ENCODE measurements at places on chromosomes 7 and 10.

GRCh38 chr7:1243290-1243963 is 10.8 kb downstream of the UNCX start:
- no peak for DNase-seq

GRCh38 chr10:89119651-89120050 is 87.5 kb downstream of the CH25H start:
- no peak for DNase-seq

DNA sequence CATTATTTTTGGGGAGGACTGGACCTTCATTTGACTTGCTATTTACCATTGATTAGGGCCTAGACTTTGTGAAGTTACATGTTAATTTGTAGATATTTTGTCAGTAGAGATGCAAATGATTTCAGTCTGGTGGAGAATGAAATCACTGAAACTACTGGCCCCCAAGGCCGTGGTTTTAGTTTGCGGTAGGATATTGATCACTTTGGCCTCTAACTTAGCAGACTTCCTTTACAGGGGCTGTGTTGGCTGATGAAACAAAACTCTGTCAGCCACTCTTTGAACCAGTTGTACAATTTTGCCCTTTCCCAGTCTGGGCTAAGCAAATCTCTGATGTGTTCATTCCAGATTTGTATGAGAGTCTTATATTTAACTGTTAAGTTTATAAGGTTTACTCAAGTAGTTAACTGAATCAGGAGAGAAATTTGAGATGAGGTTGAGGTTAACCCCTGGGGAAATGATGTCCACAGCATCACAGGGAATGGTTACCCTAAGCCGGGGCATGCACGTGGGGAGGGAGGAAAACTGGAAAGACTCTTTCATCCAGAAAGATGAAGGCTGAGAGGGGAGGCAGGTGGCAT is 105.7 kb upstream of the INSIG1 start:
- no peak for DNase-seq

DNA sequence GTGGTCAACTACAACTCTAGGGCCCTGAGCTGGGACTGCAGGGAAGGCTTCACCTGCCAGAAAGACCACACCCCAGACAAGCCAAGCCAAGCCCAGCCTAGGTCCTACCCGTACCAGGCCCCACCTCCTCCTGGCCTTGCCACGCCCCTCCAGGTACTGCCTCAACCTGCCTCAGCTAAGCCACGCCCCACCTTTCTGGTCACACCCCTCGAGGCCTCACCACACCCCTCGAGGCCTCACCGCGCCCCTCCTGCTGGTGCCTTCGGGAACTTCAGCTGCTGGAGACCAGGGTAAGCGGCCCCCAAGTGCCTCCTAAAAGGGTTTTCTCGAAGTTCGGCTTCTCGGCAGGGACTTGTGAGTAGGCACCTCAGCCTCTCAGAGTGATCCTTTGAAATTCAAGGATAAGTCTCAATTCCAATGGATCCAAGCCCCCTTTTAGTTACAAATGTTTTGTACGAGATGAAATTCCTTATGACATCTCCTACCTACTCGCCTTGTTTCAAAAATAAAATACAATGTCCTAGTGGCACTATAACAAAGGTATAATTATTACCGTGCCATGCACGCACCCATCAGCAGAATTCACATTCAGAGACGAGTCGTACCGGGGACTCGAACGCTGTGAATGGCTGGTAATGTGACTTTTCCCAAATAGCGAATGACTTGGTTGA is 171.2 kb downstream of the ARHGAP21 start:
- DNase-seq: no peak

DNA sequence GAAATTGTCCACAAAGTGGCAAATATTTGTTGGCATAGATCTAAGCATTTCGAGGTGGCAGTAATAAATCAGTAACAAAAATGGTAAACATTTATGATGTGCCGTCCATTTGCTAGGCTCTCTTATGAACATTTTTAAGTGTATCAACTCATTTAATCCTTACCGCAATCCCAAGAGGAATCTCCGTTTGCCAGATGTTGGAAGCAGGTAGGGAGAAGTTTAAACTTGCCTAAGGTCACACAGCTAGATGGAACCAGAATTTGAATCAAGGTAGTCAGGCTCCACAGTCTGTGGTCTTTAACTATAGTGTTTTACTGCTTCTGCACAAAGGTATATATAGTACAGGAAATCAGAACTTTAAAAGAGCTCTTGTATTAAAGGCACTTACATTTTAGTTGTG is 2.6 kb downstream of the MKLN1 start:
- no peak for DNase-seq

GRCh38 chr7:64875658-64876406 is 27.2 kb upstream of the ZNF273 start:
- DNase-seq: no peak

DNA sequence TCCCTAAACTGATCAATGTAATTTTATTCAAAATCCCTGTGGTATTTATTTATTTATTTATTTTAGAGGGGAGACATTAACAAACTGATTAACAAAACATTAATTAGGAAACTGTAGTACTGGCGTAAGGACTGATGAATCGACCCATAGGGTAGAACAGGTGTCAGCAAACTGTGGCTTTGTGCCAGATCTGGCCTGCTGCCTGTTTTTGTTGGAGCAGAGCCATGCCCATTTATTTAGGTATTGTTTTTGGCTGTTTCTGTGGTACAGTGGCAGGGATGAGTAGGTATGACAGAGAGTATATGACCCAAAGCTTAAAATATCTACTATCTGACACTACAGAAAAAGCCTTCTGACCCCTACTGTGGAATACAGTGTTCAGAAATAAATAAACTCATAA is 332.5 kb upstream of the ETV1 start:
- no peak for DNase-seq

DNA sequence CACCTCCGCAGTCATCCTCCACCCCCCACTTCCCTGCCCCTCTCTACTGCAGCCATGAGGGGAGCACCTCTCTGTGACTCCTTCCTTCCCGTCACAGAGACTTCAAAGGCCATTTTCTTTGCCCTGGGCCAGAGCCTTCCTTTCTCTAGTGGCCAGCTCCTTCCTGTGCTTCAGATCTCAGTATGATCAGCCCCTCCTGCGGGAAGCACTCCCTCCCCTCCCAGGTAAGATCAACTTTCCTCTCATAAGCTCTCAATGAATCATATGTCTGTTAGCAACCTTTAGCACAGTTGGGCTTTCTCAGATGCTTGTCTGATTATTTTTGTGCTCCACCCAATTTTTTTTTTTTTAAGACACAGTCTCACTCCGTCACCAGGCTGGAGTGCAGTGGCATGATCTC is 241.0 kb upstream of the PRSS1 start:
- DNase-seq: no peak

GRCh38 chr10:58115218-58116050 is 152.3 kb downstream of the IPMK start:
- no peak for DNase-seq

GRCh38 chr7:134712196-134712595 is 65.5 kb downstream of the BPGM start:
- DNase-seq: no peak

GRCh38 chr10:60732198-60732806 is 46.0 kb upstream of the CDK1 start:
- DNase-seq: no peak

DNA sequence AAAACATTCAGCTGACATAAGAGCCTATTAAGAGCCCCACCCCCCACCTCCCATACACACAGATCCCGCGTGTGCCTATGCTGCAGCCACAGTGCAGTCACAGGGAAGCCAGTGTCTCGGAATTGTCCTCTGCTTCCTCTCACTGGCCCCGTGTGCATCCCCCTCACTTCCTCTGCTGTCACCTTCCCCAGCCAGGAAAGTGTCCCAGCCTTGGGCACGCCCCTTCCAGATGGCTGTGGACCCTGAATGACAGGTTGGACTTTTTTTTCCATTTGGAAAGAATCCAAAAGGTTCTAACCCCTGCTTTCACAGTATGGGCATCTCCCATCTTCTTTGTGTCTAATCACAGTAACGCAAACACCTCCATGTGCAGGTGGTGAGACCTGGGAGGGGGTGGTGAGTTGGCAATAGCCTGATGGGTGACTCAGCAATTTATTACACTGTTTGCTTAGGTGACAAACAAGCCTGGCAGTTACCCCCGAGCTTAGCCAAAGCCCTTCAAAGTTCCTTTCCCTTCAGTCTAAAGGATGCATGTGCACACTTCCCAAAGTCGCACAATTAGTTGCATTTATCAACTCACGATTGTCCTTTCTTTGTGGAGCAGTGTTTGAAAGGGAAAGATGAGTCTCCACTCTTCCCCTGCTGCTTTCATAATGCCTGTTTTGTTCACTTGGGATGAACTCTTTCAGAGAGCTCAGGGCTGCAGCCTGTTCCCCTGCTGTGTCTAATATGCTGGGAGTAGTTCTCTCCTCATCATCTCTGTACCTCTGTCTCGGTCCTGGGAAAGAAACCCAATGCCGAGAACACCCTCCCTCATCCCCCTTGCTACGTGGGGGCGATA is 67.5 kb upstream of the EFCAB10 start:
- DNase-seq: no peak

DNA sequence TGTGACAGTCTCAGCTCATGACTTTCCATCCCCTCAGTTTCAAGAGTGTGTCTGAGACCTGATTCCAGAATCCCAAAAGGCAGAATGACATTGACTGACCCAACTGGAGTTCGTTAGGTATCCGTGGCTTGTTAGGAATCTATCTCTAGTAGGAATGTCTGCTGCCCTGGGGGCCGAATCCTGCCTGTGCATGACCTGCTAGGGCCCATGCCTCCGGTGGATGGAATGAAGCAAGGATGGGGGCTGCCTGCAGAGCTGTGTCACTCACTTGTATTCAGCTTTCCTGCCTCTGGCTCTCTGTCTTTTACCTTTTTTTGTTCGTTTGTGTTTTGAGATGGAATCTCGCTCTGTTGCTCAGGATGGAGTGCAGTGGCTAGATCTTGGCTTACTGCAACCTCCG is 129.5 kb downstream of the SDK1 start:
- DNase-seq: no peak

GRCh38 chr10:70722820-70723424 is 50.6 kb downstream of the ADAMTS14 start:
- no peak for DNase-seq

GRCh38 chr10:132186488-132187429 is at the start of gene DPYSL4:
Gene DPYSL4 (plus strand): TSS chr10:132186948. CDS start chr10:132187064, 116 bp downstream.
- DNase-seq: no peak

DNA sequence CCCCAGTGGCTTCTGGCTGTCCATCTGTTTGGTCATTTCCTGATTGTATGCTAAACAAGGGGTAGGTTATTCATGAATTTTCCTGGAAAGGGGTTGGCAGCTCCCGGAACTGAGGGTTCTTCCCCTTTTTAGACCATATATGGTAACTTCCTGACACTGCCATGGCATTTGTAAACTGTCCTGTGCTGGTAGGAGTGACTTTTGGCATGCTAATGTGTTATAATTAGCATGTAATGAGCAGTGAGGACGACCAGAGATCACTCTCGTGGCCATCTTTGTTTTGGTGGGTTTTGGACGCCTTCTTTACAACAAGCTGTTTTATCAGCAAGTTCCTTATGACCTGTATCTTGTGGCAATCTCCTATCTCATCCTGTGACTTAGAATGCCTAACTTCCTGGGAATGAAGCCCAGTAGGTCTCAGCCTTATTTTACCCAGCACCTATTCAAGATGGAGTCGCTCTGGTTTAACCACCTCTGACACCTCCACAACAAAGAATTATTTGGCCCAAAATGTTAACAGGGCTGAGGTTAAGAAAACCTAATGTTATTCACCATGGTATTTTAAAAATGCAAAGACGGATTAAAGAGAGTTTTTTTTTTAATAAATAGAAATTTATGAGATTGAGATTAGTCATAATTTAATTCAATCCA is 2.4 kb upstream of the PTN start:
- DNase-seq: no peak

DNA sequence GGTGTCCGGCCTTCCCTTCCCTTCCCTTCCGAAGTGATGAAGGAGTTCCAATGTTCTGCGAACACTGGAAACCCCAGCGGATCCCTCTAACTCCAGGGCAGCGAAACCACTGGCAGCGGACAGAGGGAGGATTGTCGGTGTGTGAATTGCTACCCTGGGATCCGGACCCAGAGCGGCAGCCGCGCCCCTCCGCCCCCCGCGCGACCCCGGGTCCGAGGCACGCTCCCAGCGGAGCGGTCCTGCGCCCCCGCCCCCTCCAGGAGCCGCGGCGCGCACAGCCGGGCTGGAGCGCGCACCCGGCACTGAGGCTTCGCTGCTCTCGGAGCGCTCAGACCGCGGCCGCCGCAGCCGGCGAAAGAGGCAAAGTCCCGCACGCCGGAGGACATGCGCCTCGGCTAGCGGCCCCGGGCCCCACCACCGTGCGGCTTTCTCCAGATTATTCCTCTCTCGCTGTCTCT is at the start of gene PTPRZ1:
PTPRZ1 (plus strand) TSS at position 331 of the 458 bp plus-strand sequence. CDS start 339 bp downstream, outside the sequence.
- DNase-seq: no peak

- no peak for DNase-seq
Measured at GRCh38 chr7:126658684-126659083, 594.1 kb downstream of the GRM8 start.

DNA sequence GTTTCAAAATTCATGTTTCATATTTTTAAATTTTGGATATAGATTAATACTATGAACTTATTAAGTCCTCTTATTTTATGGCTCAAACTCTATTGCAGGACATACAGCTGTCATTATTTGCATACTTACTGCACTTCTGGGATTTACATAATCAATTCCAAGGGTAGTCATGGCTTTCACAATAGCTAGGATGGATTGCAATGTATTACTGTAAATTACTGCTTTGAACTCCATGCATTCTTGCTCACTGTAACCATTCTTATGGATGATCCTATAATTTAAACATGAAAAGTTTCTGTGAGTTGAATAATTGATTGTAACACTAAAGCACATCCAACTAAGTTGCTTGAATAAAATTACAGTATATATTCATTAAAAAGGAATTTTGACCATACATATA is 23.5 kb downstream of the GNAT3 start:
- DNase-seq: no peak

- DNase-seq: peak; percentile 56
Measured at GRCh38 chr7:55065079-55065478, 46.3 kb downstream of the EGFR start.

DNA sequence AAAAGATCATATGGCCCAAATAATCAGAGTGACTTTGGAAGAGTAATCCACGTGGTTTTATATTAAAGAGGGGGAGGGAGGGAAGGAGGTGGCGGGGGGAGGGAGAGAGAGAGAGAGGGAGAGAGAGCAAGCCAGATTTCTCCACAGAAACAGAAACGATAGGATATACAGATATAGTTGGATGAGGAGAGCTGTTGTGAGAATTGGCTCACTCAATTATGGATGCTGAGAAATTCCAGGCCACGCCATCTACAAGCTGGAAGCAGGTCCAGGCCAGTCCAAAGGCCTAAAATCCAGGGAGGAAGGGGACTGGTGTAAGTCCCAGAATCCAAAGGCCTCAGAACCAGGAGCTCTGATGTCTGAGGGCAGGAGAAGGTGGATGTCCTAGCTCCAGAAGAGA is 75.5 kb downstream of the CXCL12 start:
- DNase-seq: no peak

GRCh38 chr10:15841696-15842095 is 18.6 kb downstream of the MINDY3 start:
- no peak for DNase-seq

DNA sequence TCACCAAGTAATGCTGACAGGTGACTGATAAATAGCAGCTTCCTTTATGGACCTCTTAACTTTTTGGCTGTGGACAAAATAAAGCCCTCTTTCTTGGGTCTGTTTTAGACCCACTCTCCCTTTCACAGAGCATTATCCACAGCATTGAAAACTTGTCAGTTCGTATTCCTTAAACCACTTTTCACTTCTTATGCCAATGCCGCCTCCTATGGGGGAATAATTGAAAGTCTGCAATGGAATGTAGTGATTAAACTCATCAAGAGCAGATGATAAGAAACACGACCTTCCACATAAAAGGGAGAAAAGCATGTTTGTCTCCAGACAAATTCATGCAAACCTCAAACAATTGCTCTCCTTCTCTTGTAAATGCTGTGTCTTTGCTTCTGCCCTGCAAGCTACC is 153.4 kb downstream of the SORCS1 start:
- no peak for DNase-seq

GRCh38 chr7:111982133-111982532 is 224.1 kb downstream of the DOCK4 start:
- DNase-seq: no peak
